ENCODE measurements at places on chromosomes 16 and 17.
A peak's percentile ranks its signal among the peaks of the same experiment; 100 is the strongest.

DNA sequence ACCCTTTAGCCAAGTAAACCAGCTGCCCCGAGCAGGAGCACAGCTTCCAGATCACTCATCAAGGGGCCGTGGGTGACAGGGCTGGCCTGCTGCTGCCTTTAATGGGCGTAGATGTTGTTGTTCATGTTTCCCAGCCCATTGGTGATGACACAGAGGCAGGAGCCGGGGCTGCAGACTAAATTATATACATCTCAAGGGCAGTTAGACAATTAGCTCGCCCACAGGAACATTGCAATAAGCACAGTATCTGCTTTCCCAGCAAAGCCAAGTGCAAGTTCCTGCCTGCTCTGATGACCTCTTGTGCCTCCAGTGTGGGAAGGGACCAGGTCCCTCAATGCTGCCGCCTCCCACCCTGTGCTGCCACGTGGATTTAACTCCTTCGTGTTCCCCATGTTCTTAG lies 485.8 kb downstream of the MAF start:
- DNase-seq, result peak; percentile 59

DNA sequence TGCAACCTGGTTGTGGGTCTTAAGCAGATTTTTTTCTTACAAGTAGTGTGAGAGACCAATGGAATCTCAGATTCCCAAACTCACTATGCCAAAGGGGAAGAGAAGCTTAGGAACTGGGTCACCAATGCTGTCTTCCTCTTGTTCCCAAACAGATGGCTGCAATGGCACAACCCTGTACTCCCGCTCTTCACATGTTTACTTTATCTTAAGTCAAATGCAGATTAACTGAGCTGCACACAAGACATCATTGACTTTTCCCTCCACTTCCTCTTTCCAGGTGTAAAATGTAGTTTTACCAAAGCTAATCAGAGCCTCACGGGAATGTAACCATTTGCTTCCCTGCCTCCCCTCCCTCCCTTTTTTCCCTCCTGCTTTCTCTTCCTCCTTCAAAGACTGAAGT lies 14.4 kb upstream of the CD300E start:
- DNase-seq, result no peak

- no peak for DNase-seq
Observed at GRCh38 chr17:73910821-73911515, 266.7 kb upstream of the SDK2 start.

- DNase-seq, result no peak
Observed at GRCh38 chr16:30445149-30445407, 596 bp downstream of the SEPHS2 start.

DNA sequence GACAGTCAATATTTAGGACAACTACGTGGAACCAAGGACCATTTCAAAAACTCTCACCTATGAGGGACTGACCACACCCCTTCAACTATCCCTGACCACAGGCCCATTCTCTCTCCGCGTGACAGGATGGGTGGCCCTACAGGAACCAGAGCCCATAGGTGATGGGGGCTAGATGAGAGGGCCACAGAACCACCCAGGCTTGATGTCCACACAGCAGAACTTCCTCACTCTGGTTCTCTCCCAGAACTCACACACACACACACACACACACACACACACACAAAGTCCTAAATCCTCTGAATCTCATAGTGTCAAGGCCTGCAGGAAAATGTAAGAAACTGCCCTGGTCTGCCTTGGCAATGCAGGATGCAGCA lies 1.5 kb downstream of the ZNF319 start:
- no peak for DNase-seq

DNA sequence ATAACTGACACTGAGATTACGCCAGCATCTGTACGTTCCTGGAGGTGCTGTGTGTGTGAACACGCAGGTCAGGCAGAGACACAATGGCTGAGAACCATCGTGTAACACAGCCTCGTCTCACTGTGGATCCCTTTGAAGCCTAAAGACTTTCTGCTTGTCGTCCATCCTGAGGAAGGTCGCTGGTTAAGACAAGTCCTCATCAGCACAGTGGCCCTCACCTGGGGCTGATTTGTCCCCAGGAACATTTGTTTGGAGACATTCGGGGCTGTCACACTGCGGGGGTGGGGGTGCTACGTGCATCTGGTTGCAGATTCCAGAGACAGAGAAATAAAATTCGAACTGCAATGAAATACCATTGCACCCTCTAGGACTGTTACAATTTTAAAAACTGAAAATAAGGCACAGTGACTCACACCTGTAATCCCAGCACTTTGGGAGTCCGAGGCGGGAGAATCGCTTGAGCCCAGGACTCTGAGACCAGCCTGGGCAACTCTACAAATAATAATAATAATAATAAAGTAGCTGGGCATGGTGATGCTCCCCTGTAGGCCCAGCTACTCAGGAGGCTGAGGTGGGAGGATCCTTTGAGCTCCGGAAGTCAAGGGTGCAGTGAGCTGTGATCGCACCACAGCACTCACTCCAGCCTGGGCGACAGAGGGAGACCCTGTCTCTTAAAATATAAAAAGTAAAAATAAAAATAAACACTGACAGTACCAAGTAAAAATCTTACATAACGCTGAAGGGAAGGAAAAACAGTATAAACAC lies 112.0 kb upstream of the METRNL start:
- peak; percentile 39 for DNase-seq

DNA sequence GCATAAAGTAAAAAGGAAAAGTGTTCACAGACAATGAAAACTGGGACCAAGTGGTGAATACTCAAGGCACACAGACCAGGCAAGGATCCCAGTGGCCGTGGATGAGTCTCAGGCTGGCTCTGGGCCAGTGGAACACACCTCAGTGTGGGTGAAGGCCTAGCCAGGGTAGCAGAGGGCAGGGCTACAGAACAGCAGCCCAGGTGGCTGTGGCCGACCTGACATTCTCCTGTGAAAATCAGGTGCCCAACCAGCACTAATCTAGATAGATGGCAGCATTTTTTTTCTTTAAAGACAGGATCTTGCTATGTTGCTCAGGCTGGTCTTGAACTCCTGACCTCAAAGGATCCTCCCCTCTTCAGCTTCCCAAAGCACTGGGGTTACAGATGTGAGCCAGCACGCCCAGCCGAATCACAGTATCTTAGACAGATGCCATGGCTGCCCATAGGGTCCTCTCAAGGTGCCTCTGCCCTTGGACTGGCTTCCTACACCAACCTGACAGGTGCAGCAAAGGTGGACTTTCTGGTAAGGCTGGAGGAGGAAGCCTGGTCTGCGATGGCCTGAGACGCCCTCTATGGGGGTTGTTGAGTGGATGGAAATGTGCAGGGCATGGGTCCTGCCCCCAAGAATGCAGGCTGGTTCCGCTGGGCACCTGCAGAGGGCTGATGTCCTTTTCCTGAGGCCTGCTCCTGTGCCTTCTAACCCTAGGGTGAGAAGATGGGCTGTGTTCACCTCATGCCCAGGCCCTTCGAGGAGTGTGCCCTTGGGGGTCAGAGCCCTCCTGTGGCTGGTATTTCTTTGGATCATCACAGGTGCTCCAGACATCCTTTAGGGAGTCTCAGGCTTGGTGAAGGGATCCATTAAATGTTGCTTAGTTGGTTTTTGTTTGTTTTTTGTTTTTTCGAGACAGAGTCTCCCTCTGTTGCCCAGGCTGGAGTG lies 3.8 kb upstream of the P4HB start:
- DNase-seq, result no peak

GRCh38 chr17:64083563-64084085 lies 46.3 kb downstream of the ERN1 start:
- DNase-seq, result no peak

DNA sequence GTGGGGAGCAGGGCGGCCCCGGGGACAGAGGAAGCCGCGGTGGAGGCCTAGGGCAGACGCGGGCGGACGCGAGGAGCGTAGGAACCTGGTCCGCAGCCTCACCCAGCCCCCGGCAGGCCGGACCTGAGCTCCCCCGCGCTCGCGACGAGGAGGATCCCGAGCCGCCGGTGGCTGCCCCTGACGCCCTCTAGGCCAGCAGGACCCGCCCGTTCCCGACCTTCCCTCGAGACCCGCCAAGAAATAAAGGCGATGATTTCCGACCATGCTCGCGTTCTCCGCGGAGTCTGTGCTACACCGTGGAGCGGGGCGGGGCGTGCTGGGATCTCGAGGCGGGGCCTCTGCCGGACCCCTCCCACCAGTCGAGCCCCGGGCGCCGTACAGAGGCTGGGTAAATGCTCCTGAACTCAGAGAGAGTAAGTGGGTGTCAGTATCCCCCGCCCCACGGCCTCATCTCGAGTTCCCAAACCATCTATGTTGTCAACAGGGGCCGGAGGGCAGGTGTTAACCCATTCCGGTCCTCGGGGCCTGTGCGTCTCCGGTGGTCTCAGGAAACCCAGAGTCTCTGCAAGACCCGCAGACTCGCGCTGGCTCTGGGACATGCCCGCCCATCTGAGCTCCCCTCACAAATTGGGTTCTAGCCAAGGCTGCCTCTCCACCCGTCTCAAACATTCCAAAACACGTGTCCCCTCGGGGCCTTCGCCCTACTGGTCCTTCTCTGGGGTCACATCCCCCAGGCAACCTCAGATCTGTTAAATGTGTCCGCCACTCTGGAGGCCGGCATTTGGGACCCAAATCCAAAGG lies 13.7 kb downstream of the SYCE1L start:
- DNase-seq, result peak; percentile 87

- no peak for DNase-seq
Observed at GRCh38 chr17:13994050-13994449, 75.3 kb upstream of the COX10 start.

DNA sequence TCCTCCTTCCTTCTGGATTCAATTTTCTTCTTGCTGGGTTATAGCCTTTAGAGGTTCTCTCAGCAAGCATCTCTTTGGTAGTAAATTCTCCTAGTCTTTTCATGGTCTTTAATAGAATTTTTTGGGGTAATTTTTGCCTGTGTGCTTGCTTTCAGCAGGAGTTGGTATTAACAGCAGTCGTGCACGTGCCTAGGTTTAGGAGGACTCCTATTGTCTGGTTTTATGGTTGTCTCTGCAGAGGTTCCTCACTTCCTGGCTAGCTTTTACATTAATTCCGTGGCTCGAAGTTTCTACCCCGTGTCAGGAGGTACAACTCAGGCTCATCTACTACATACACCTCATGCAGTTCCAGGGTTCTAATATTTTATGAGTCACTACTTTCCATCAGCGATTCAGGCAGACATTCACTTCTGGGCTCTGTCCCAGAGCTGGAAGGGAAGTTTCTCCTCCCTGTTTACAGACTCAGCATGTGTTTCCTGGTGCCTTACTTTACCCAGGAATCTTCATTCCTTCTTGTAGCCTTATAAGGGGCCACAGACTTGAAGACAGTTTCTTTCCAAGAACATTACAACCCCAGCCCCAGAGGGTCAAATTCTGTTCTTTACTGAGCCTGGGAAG lies 643.6 kb downstream of the HS3ST4 start:
- DNase-seq, result no peak

GRCh38 chr17:607361-608147 lies 107.1 kb downstream of the VPS53 start:
- DNase-seq, result no peak

GRCh38 chr16:89155184-89155679 lies 16.3 kb upstream of the CDH15 start:
- DNase-seq, result peak; percentile 79

DNA sequence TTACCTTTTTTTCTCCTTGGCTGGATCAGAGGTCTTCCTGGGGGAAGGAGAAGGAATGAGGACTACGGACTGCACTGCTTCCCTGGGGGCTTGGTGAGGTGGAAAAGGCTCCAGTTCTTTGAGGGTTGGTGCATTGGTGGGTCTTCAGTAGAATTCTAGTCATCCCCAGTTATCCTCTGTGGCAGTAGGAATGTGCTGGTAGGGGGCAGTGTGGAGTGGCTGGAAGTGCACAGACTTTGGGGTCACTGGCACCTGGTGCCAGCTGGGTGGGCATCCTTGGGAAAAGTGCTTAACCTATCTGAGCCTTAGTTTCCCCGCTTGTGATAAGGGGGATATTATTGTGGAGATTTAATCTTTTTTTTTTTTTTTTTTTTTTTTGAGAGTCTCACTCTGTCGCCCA lies 6.3 kb downstream of the TAC4 start:
- no peak for DNase-seq

GRCh38 chr17:48440669-48441068 lies 10.7 kb upstream of the SKAP1 start:
- no peak for DNase-seq

DNA sequence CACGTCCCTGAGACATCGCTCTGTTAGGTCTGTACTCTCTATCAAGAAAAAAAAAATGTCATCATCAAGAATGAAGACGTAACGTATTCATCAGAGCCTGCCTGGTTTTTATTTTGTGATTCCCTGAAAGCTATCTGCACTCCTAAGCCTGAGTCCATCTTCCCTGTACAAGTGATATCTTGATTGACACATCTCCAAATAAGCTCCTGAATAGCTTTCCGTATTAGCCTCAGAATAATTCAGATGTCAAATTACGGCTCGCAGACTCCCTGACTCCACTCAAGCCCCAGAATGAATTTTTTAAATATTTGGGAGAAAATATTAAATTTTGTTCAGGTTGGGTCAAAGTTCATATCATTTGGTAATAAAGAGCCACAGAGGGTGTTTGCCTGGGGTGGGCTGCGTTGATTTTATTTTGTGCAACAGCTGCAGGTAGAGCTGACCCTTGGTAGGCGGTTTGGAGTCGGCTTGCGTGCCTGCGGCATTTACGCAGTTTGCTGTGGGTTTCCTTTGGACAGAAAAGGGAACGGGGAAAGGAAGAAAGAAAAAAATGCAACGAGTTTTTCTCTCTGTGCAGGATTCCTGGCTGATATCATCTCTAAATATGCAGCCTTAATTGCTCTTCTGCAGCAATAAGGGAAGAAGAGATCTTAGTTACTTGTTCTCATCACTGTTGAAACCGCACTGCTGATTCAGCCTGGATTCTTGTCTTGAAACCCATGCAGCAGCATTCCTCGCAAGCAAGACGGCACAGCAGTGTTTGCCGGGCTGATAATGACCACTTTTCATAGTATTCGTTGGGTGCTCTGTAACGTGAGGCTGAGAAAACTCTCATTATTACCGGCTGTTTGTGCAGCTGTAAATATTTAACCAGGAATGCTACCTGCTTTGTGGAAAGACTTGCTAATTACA lies 114.7 kb downstream of the IRX3 start:
- DNase-seq, result peak; percentile 90

DNA sequence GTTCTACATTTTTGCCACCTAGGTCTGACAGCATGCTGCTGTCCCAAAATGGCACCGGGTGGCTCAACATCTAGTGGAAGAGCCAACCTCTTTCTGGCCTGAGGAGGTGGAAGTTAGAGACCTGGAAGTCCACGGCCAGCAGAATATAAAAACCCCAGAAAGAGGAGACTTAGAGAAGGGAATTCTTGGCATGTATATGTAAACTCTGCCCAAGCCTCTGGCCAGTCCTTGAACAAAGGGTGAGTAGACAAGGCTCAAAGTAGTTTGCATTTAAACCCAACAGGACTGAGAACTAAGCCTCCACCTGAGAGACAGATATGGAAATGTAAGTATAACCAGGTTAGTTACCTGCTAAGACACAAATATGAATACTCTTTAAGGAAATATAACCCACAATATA lies 210.3 kb downstream of the GRIN2A start:
- no peak for DNase-seq

GRCh38 chr16:425740-426114 lies 278 bp downstream of the RAB11FIP3 start:
- DNase-seq, result peak; percentile 67
